ENCODE measurements at places on chromosomes 6 and 20.
A peak's percentile ranks its signal among the peaks of the same experiment; 100 is the strongest.

DNA sequence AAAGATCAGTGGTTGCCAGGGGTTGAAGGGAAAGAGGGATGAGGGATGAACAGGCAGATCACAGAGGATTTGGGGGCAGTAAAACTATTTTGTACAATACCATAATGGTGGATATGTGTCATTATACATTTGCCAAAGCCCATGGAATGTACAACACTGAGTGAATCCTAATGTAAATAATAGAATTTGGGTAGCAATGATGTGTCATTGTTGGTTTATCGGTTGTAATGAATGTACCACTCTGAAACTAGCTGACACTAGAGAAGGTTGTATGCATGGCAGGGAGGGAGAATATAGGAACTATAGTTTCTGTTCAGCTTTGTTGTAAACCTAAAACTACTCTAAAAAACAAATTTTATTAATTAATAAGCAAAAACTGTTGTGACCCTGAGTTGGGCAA, 17.8 kb upstream of the ASF1A start:
- no peak for DNase-seq

DNA sequence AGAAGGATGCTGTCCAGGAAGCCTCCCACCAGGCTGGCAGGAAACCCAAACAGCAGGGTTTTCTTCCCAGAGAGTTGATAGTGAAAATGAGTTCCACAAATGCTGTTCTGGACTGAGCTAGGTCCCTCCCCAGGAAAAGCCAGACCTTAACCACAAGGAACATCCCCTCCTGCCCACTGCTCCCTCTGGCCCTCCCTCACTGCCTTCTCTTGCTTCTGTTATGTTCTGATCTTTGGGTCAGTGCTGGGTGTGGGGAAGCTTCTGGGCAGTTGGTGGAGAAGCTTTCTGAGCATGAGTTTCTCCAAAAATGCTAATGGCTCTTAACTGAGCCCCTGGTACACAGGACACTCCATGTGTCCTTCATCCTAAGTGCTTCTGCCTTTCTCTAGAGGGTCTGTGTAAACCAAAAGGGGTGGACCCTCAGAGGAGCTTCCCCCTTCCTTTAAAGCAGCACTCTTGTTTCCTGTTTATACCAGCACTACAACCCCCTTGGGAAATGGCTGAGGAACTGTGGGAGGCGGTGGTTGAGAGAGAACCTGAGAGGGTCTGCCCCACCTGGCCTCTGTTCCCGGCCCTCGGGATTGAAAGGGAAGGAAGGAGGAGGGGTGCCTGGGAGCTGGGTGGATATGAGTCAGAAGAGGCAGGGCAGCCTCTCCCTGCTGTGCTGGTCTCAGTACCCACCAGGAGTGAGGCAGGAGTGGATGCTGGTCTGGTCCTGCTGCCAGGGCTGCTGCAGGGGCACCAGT, 42.0 kb downstream of the CDS2 start:
- DNase-seq = no peak

DNA sequence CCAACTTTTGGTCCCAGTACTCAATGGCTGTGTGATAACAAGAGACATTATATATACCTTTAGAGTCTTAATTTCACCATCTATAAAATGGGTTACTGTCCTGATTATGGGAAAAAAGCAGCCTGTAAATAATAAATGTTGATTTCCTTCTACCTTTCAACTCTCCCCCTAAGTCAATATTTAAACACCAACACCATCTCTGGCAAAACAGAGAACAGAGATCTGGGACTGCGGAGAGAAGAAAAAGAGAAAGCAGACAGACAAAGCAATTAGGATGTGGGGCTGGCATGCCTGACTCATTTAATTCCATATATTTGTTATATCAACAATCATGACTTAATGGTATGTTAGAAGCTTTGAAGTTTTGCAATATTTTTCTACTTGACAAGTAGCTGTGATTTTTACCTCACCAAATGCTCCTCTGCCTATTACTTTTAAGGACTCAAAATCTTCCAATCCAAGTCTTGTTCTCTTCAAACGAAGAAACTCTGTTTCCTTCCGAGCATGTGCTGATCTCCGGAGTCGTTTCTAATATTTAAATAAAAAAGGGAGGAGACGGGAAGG, 23.3 kb downstream of the STK38 start:
- no peak for DNase-seq

DNA sequence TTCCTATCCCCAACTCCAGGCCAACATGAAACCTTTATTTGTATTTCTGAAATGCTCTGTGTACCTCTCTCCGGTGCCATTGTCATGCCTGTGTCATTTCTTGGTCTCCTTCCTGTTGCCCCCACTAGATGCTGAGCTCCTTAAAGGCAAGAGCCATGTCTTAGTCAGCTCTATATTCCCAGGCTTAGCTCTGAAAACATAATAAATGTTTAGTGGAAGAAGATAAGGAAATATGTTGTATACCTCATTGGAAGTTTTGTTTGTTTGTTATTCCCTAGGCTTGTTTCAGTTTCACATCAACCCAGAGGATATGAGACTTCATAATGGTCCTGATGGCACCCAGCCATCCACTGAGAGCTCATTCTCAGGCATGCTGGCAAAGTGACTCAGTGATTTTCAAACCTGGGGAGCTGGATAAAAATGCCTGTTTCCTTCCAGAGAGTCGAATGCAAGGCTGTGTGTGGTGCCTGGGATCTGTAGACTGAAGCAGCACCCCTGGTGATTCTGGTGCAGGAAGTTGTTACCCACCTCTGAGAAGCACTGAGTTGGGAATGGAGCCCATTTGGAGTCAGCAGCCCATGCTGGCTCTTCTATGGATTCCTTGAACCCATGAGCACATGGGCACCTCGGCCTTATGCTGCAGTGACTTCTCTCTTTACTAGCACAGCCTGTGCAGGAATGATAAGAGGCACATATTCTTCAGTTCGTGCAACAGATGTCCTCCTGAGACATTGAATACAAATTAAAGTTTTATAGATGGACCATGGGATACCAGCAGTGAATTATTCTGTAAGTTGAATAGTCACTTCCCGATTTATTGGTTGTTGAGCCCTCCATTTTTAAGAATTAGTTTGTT, 205.2 kb downstream of the FARS2 start:
- no peak for DNase-seq

DNA sequence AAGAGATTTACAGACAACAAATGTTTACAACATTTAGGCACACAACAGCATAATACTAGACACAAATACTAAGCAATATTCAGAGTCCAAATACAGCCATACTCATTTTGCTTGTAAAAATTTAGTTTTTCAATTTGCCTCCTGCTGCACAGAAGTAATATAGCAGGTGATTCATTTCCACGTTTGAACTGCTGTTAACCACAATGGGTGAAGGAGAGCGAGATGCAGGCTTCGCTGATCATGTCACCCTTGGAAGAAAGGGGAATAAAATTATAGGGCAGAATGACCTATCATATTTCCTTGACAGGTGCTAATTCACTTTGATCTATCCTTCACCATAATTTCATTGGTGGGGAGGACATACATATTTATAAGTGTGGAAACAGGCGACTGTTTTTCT, 643.8 kb upstream of the AGPAT4 start:
- no peak for DNase-seq

GRCh38 chr20:57526087-57526884, 1.3 kb upstream of the CTCFL start:
- no peak for DNase-seq

DNA sequence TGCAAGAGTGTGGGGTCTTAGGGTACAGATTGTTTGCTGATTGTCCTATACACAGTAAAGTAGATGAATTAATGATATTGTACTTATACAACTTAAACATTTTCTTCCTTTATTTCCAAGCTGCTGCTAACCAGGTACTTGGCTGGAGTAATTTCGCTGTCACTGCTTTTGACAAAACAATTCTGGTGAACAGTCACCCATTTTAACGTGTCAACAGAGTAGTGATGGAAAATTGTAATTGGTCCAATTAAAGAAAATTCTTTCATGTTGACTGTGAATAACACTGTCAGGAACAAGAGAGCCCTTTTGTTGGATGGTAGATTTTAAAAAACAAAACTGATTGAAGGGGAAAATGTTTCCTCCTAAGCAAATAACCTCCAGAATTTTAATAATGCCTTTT, 26.4 kb upstream of the MROH8 start:
- DNase-seq = no peak

DNA sequence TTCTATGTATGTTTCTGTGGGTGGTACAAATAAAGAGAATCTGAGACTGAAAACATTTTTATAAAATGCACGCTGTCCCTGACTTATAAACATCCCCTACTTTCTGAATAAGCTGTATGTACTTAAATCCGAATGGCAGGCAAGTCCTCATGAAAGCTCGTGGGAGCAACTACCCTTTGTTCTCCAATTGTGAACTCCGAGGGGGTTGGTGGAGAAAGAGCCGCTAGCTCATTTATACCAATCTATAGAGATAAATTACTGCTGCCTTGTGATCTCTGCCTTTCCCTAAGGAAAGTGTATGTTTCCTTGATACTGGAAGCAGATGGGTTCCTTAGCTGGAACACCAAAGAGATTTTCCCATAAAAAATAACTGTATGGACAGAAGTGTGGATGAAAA, 84.5 kb downstream of the GJA10 start:
- no peak for DNase-seq

GRCh38 chr6:18101271-18101670, 21.2 kb downstream of the NHLRC1 start:
- DNase-seq = no peak

DNA sequence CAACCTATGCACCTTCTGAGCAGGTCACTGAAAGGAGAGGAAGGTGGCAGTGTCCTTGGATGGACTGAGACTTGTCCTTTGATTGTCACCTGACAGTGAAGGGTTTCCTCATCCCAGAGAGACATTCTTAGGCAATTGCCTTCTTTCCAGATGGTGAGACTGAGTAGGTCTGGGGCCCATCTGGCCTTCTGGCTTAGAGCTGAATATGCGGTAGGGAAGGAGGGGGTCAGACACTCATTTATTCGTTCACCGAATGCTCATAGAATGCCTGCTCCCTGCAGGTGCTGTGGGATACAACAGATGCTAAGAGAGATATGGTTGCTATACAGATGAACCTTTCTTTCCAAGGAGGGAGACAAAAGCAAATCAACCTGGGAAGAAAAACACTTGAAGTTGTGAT, 76.8 kb downstream of the BMP6 start:
- no peak for DNase-seq

DNA sequence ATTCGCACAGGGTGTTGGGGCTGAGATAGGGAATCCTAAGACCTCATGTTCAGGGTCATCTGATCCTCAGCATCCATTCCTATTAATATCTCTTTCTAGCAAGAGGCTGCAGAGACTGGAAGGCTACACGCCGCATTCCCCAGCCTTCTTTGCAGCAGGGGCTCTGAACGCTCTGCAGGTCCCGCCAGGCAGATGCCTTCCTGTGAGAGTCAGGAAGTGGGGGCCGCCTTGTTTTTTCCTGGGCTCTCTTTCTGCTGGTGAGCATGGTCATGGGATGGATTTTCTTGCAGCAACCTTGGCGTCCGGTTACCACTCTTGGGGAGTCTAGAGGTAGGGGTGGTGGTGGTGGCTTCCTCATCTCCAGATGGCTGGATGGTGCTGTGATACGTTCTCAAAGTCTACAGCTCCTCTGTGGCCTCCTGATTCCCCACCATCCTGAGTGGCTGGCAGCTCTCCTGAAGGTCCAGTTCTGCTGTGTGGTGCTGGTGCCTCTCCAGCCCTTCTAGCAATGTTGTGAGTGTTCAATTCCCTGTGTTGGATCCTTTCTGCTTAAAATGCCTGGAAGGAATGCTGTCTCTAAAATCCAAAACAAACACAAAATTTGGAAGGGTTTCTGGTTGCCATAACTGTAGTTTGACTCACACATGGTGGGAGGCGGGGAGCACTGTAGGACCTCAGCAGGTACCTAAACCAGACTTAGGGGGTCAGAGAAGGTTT, 111.9 kb downstream of the CEBPB start:
- DNase-seq = peak; percentile 68

GRCh38 chr6:5025911-5026819, 22.3 kb upstream of the RPP40 start:
- peak; percentile 91 for DNase-seq

- DNase-seq = peak; percentile 74
Observed at GRCh38 chr6:125169058-125169457, 15.5 kb downstream of the TPD52L1 start.

- no peak for DNase-seq
Observed at GRCh38 chr6:101926149-101926925, 532.8 kb downstream of the GRIK2 start.

Data from sigmoid colon (tissue), 7 donors.